ENCODE measurements at places on chromosomes 5 and 9.

DNA sequence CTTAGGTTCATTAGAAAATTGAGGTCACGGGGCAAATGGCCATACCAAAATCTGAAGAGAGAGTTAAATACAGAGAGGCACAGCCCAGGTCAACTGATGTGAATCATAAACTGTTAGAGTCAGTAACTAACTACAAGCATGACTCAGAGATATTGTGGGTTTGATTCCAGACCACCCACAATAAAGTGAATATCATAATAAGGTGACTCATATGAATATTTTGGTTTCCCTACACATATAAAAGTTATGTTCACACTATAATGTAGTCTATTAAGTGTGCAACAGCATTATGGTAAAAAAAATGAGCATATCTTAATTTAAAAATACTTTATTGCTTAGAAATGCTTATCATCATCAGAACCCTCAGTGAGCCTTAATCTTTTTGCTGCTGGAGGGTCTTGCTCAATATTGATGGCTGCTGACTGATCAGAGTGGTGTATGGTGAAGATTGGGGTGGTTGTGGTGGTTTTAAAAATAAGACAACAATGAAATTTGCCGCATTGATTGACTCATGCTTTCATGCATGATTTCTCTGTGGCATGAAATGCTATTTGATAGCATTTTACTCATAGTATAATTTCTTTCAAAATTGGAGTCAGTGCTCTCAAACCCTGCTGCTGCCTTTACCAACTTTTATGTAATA lies 53.1 kb upstream of the EDIL3 start:
- DNase-seq = no peak

- no peak for DNase-seq
Observed at GRCh38 chr5:38929838-38930237, 84.0 kb downstream of the OSMR start.

DNA sequence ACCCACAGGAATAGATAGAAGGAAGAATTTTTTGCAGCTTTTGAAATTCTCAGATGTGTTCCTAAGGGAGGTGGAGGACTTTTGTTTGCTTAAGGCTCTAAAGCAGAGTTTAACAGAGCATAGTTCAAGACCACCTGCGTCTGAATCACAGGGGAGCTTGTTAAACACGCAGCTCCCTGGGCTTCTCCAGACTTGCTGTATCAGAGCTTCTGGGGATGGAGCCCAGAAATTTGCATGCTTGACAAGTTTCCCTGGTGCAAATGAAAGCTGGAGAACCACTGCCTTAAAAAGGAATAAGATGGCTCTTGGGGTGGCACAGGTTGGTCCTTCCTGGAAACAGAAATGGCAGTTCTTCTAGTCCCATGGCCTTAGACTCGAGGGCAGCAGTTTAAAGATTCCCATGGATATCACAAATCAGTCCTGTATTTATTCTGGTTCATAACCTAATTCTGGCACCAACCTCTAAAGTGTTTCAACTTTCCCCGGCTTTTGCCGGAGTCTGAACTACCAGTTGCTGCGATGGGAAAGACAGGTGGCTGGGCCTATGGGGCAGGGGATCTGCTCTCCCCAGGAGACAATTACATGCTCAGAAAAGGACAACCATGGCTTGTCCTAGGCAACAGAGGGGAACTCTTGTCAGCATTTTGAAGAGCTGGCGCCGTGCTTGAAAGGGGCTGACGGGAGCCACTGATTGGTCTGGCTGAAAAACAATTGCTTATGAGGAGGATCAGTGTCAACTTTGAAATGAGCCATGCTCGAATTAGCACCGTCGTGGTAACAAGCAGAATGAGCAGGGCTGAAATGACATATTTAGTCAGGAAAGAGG lies 599.6 kb downstream of the CCDC171 start:
- DNase-seq = no peak

- no peak for DNase-seq
Observed at GRCh38 chr9:16030528-16031185, 477.8 kb downstream of the CCDC171 start.

- no peak for DNase-seq
Observed at GRCh38 chr9:124849801-124850200, 3.5 kb upstream of the WDR38 start.

DNA sequence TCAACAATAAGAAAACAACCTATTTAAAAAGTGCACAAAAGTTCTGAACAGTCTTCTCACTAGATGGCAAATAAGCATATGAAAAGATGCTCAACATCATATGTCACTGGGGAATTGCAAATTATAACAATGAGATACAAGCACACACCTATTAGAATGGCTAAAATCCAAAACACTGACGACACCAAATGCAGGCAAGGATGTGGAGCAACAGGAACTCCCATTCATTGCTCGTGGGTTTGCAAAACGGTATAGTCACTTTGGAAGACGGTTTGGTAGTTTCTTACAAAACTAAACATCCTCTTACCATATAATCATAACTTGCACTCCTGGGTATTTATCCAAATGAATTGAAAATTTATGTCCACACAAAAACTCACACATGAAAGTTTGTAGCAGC lies 100.9 kb upstream of the TBC1D2 start:
- no peak for DNase-seq

GRCh38 chr9:27715651-27716050 lies 142.4 kb upstream of the C9orf72 start:
- DNase-seq = no peak

- DNase-seq = peak; percentile 33
Observed at GRCh38 chr9:110047955-110048402, 160.0 kb downstream of the C9orf152 start.

DNA sequence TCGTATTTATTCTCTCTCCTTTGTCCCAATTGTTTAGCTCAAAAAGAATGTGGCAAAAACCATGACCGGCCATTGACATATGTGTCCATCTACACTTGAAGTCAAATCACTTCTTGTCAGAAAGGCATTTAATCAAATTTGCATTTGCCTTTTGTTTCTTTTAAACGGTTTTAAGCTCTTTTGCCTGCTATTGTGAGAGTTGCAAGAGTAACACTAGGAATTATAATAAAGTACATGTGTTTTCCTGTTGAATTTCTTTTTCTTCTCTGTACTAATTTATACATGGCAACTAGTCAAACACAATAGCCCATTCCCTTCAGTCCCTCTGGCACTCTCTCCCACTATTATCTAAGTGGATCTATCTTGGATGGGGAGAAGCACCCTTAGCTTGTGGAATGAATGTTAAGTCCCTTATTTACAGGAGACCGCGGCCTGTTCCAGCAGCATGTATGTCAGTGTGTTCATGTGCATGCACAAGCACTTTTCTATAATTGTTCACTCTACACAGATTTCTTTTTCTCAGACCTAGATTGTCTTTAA lies 3.2 kb downstream of the ADAMTSL1 start:
- DNase-seq = no peak

DNA sequence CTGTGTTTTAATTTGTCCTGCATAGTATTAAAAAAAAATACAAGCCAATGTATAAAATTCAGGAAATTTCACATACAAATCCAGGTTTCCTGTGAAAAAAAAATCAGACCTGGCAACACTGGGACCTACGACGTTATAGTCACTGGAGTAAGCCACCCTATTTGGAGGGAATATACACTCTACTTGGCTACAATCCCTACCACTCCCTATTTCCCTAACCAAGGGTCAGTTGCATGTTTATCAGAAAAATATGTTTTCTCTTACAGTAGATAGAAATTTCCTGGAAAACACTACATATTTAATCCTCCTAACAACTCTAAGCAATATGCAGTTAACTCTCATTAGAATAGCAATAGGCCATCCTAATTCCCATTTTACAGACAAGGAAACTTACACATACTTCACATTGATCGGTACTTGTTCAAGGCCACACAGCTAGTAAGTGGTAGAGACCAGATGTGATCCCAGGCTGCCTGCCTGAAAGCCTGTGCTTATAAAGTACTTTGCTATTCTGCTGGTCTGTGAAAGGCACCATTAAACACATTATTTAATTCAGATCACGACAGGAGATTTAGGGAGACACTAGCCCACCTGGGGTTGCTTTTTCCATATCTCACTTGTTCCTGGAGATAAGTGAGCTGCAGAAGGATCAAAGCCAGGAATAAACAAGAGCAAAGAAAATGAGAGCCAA lies 70.8 kb downstream of the MFAP3 start:
- DNase-seq = no peak

DNA sequence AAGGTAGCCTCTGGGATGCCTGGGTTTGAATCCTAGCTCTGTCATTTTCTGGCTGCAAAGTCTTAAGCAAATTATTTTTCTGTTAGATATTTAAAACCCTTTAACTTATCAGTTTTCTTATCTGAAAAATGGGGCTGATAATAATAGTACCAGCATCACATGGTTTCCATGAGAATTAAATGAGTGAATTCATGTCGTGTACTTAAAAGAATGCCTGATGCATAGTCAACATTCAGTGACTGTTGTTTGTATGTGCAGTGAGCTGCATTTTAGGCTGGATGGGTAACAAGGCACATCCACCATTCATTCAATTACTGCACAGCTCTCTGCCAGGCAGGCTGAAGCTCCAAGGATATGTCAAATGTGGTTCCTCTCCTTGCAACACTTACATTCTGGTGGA lies 122.0 kb downstream of the PPP2R2B start:
- no peak for DNase-seq

GRCh38 chr5:77994943-77995342 lies 218.8 kb upstream of the TBCA start:
- DNase-seq = no peak

GRCh38 chr9:71333321-71333720 lies 211.9 kb upstream of the TRPM3 start:
- no peak for DNase-seq

- no peak for DNase-seq
Observed at GRCh38 chr5:14946815-14947620, 75.4 kb upstream of the ANKH start.

- DNase-seq = no peak
Observed at GRCh38 chr5:109645707-109646192, 44.0 kb upstream of the MAN2A1 start.

- DNase-seq = no peak
Observed at GRCh38 chr5:103098993-103099392, 20.9 kb downstream of the GIN1 start.

- DNase-seq = no peak
Observed at GRCh38 chr9:93568169-93568568, 8.2 kb upstream of the PHF2 start.

- peak; percentile 29 for DNase-seq
Observed at GRCh38 chr5:102048940-102049339, 247.1 kb downstream of the SLCO4C1 start.

GRCh38 chr9:12818431-12819000 lies 43.7 kb downstream of the LURAP1L start:
- no peak for DNase-seq

DNA sequence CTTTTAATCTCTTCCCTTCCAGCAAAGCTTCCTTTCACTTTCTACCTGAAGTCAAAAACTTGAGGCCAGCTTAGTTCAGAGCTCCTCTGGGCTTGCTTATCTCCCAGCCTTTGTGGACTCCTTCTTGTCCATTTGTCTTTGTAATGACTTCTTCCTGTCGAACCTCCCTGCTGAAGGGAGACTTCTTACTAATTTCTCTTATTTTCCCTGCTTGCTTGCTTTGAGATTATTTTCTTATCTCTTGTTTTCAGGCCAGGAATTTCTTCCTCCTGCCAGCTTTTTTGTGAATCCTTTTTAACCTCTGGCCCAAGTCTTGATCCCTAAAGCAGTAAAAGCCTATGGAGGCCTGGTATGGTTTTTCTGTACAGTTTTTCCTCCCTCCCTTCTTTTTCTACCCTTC lies 46.8 kb upstream of the DHFR start:
- DNase-seq = no peak

- DNase-seq = no peak
Observed at GRCh38 chr9:22238809-22239684, 207.6 kb upstream of the DMRTA1 start.

DNA sequence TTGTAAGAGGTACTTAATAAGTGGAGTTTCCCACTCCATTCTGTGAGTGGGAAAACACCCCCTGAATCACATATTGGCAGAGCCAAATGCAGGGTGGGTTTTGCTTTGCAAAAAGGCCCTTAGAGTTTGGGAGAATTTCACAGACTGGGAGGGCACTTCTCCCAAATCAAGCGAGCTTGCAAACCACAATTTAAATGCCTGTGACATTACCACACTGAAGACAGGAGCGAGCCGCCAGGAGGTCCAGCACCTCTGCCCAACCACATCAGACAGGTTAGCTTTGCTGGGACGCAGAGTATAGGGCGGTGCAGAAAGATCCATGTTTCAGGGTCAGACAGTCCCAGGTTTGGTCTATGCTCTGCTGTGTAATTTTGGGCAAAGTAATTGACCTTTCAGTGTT lies 2.3 kb downstream of the ALAD start:
- no peak for DNase-seq

DNA sequence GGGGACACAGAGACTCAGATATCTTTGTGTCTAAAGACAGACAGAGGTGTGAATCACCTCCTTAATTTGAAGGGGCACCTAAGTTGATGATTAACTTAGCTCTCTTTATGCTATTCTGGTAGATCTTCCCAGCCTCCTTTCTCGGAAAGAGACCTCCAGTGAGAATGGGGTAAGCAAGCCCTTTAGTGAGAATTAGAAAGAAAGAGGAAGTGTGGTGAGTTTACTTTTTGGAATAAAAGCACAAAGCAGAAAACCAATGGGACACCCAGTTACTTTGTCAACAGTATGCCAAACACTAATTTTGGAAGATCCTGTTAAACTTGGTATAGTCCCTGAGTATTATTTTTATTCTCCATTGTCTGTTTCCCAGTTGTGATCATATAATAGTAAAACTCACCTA lies 302.8 kb upstream of the RASA1 start:
- DNase-seq = no peak

GRCh38 chr5:31944684-31945445 lies 229.3 kb downstream of the GOLPH3 start:
- no peak for DNase-seq

DNA sequence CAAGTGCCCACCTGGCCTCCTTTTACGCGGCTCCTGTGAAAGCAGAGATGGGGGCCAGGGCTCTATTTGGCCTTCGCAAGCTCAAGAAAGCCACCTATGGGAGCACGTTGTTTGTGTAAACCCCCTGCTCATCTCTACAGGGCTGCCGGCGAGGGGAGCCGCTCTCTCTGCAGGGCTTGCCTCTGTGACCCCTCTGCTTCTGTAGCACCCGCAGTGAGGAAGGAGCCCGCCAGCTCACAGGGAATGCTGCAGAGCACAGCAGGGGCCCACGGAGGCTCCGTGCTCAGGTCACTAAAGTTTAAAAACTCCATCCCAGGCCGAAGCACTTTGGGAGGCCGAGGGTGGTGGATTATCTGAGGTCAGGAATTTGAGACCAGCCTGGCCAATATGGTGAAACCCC lies 376.8 kb downstream of the IRX2 start:
- DNase-seq = no peak

DNA sequence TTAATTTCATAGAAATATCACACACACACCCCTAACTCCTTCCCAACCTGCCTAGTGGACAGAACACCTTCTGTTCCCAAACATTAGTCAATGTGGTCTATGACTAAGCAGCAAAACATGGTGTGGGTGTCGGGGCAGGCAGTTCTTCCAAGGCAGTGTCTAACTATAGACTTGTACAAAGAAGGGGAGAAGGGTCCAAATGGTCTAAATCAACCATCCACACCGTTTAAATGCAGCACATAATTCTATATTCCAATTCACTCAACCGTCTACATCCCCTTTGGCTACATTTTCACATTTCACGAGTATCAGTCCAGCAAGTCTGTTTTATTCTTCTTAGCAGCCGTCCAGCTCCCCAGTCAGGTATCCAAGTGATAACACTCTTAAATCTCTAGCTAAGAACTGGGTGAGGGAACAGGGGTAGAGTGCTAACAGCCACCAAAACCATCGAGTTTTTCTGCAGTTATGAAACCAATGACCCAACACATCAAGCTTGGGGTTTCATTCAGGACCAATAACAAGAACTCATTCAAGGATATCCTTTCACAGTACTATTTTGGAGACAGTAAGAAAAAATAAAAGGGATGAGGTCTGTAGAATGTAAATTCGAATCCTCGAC lies 3.3 kb downstream of the ZNF608 start:
- no peak for DNase-seq

GRCh38 chr5:122921826-122922225 lies 76.4 kb downstream of the SNX24 start:
- DNase-seq = no peak
